ENCODE measurements at places on chromosomes 7 and 10.

DNA sequence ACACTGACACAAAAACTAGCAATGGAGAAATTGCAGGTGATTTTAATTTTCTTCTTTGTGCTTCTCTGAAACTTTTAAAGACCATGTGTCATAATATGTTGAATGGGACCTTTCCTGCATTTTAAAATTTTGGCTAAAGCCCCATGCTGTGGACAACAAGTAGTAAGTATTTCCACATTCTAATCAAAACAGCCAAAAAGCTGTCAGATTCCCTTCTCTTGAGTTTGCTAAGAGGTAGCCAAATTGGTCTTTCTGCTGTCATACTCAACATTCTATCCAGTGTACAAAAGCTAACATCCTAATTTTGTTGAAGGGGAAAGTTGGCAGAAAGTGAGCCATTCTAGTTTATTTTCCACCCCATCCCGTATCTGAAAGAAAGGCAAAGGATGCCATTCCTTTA lies 447.6 kb downstream of the TFEC start:
- no peak for DNase-seq

- no peak for DNase-seq
These were observed 137.0 kb upstream of the PRR15 start for GRCh38 chr7:29426587-29426986.

- DNase-seq: no peak
These were observed 425.4 kb downstream of the RPS24 start for GRCh38 chr10:78458983-78459638.

DNA sequence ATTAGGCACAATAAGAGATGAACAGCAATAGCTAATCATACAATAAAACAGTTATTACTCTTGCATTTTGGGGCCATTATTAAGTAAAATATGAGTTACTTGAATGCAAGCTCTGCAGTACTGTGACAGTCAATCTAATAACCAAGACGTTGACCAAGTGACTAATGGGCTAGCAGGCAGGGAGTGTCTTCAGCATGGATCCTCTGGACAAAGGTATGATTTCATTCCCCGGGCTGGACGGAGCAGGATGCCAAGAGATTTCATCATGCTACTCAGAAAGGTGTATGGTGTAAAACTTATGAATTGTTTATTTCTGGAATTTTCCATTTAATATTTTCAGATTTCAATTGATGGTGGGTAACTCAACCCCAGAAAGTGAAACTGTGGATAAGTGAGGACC lies 80.9 kb downstream of the SHH start:
- DNase-seq: no peak

DNA sequence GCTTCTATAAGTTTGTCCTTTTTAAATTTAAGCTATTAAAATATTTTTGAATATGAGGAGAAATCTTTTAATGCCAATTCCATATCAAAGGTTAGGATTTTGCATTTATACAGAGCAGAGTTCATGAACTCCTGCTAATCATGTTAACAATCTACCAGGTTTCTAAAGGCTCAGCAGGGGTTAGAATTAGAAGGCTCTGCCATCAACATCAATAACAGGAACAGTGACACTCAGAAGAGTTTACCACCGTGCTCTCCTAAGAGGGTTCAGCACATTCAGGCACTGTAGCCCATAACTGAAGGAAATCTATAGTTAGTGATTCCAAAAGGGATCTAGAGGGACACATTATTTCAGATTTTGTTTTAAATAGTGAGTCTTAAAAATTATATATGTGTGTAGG lies 100.1 kb downstream of the HOXA1 start:
- no peak for DNase-seq

DNA sequence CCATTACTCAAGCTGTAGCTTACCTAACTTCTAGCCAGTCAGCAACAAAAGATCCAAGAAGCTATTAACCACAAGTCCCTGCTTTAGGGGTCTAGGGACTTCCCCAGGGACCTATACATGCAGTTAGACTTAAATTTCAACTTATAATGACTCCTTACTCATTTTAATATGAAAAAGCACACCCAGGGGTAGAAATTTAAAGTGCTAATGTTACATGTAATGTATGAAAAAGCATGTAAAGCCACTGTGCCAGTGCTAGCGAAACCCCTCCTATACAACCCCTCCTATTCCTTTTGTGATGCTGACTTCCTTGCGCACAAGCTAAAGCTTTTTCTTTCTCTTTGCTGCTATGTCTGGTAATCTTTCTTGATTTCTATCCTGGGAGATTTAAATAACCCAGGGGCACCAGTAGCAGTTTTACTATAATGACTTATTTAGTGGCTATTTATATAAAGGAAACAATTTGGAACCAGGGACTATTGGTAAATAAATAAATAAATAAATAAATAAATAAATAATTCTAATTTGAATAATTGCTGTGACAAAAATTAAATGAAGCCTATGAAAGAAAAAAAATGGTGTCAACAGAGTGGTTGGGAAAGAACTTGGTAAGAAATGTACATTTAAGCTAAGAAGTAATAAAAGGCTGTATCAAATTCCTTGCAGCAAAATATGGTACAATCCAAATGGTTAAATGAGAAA lies 110.5 kb upstream of the MAGI2 start:
- no peak for DNase-seq

GRCh38 chr7:139820089-139820488 lies 9.0 kb upstream of the TBXAS1 start:
- DNase-seq: no peak

- no peak for DNase-seq
These were observed 38.7 kb downstream of the GPR26 start for GRCh38 chr10:123704812-123705211.

- DNase-seq: no peak
These were observed 179.4 kb downstream of the ELFN1 start for GRCh38 chr7:1849351-1850041.

DNA sequence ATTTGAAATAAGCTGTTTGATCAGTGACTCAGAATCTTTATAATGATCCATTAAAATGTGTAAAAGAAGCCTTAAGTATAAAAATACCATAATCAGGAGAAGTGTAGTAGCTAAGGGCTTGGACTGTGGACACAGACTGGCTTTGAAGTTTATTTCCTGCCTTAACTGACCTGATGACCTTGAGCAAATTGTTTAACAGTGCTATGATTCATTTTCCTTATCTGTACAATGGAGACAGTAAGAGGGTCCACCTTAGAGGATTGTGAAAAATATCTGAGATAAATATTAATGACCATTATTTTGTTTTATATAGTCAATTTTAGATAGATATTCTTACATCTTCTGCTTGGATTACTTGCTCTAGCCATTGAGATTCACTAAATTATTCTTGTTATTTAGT lies 13.3 kb upstream of the RPA3 start:
- DNase-seq: no peak

DNA sequence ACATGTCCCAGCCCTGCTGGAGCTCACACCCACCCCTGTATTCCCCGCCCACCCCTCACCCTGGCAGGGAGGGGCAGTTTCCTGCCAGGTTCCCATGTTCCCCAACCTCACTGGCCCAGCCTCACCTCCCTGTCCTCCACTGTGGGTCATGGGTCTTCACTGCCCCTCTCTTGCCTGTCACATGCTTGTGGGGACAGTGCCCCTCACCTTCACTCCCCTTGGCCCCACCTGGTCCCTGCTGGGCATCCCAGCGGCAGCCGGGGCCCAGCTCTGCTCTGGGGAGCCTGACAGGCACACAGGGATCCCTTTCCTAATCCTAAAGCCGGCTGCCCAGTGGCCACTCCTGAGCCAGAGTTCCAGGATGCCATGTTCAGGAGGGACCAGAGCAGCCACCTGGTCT lies 21.4 kb upstream of the ZNF862 start:
- DNase-seq: no peak

DNA sequence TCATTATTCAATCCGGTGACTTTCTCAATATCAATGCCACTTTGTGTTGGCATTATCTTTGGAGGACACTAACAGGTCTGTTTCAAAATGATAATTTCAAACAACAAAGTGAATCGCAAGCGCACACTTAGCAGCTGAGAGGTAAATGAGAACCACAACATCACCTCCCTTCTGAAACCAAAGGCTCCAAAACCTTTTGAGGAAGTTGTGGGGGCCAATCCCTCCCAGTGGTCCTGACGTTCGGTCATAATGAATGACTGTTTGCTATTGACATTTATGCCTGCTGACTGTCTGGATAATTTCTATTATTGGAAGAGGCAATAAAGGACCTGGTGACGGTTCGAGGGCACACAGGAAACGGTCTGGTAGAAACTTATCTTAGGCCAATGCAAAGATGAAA lies 1.8 kb downstream of the ADARB2 start:
- no peak for DNase-seq

DNA sequence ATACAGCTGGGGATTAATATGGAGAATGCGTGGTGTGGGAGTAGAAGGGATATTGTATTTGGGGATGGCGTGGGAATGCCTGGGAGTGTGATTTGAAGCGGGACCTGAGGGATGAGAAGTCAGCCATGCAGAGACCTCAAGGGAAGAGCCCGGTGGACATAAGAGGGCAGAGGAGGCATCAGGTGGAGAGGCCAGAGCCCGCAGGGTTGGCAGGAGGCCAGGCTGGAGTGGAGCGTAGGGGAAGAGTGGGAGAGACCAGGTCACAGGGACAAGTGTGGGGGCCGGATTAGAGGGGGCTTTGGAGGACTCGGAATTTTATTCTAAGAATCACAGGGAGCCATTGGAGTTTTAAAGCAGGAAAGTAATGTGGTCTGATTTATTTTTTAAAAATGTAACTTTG lies 2.0 kb downstream of the NDUFB2 start:
- no peak for DNase-seq

GRCh38 chr7:85882335-85882734 lies 695.5 kb upstream of the SEMA3D start:
- DNase-seq: no peak

GRCh38 chr10:70007116-70007820 lies 45.4 kb upstream of the MACROH2A2 start:
- DNase-seq: no peak

DNA sequence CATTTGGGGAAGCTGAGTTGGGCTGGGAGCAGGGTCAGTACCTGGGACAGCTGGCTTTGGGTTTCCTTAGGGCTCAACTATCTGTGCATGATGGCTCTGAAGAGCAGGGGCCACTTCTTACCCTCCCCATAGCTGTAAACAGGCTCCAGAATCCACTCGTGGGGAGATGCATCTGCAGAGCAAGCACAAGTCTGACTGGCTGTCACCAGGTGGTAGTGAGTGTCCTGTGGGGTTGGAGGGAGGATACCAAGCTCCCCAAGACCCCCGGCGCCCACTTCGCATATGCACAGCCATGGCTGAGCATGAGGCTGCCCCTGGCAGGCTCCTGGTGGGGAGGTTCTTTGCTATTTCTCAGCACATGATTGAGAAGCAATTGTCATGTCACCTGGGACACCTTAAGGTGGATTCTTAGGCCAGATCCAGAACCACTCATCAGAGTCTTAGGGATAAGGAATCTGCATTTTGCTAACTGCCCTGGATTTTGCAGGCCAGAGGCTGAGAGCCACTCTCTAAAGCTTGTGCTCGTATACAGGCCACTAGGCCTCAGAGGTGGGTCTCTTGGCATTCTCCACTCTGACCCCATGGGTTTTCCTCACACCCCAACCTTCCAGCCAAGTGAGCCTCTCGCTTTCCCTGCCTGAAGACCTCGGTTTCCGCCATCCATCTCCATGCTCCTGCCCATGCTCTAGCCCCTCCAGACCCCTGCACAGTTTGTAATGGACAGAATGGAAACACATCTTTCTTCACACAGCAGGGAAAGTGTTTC lies 53.7 kb downstream of the ADCY1 start:
- DNase-seq: no peak

DNA sequence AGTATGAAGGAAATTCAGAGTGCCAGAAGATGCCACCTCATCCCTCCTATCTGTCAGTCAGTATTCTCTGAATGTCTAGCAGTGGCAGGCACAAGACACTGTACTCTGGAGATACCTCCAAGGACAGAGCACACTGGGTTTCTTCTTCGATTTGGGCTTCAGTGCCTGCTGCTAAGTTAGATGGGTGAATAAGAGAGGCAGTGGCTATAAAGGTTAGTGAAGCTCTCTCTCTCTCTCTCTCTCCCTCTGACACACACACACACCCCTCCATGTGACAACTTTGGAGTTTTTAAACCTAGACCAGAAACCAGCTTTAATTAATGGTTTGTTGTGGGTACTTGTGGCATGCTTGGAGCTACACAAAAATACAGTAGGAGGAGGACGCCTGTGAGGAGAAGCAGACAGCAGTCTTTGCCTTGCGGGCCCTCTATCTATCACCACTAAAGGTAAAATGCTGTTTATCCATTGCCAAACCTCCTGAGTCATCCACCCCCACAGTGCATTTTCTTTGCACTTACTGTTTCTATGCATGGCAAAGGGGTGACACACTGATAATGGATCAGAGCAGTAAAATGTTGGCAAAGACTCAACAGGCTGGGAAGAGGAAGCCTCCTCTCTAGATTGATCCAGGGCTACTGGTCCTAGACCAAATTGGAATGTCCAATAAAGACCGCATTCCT lies 102.5 kb downstream of the TRIL start:
- no peak for DNase-seq

- DNase-seq: no peak
These were observed 347.8 kb upstream of the NFE2L3 start for GRCh38 chr7:25804154-25804553.

GRCh38 chr10:73876566-73876965 lies 2.2 kb upstream of the CAMK2G start:
- DNase-seq: no peak

- no peak for DNase-seq
These were observed 222.8 kb downstream of the TNS3 start for GRCh38 chr7:47358944-47359588.

DNA sequence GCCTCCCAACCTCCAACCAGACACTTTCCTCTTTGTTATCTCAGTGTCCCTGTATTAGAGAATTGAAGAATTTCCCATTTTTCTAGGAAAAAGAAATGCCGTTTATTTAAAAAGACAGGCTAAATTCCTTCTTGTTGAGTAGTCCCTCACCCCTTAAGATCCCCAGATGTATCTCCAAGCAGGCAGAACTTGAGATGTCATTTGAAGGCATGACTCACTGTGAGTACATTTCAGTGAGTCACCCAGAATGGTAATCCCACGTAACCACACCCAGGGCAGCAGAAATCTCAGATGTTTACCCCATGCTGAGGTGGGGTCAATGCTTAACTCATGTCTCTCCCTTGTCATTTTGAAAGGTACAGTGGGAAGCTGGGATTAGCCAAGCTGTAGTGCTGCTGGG lies 4.4 kb downstream of the ZNF655 start:
- DNase-seq: no peak

- DNase-seq: no peak
These were observed 92.8 kb downstream of the TCF7L2 start for GRCh38 chr10:113042868-113043267.

DNA sequence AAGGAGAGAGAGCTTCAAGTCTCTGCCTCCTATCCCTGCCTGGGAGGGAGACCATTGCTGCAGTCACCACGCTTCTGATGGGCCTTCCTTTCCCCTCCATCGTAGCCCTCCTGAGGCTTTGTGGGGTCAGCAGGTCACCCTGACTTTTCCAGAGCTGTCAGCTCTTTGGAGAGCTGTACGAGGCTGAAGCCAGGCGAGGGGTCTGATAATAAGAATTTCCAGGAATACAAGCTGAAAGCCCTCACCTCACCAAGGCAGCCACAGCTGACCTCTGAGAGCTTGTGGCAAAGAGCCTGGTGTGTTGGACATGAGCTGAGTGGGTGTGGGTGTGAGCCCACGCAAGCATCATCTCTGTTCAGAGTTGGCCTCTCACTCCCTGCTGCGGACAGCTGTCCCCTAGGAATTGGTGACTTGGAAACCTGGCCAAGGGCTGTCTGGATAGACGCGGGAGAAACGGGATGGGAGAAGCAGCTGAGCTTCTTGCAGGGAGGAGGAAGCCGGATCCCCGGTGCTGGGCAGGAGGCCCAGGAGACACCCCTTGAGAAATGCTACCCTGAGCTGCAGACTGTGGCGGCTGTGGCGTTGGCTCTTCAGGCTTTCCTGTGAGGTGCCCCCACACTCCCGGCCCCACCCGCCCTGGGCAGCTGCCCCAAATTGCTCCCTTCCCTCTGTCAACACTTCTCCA lies 122.1 kb upstream of the BTBD16 start:
- no peak for DNase-seq

- no peak for DNase-seq
These were observed 80.3 kb downstream of the AMPH start for GRCh38 chr7:38550836-38551235.

Measured in activated naive CD8-positive, alpha-beta T cell treated with anti-CD3 and anti-CD28 coated beads, Interleukin-2, amount 50 U/mL, for 16 hours (primary cell).